CD4-positive, CD25-positive, alpha-beta regulatory T cell (primary cell): ENCODE measurements at places on chromosomes 3 and 15. TPM values are rescaled to one million over a fixed set of nuclear protein-coding genes. Genes with fewer than 3 reads are reported as not detected.

DNA sequence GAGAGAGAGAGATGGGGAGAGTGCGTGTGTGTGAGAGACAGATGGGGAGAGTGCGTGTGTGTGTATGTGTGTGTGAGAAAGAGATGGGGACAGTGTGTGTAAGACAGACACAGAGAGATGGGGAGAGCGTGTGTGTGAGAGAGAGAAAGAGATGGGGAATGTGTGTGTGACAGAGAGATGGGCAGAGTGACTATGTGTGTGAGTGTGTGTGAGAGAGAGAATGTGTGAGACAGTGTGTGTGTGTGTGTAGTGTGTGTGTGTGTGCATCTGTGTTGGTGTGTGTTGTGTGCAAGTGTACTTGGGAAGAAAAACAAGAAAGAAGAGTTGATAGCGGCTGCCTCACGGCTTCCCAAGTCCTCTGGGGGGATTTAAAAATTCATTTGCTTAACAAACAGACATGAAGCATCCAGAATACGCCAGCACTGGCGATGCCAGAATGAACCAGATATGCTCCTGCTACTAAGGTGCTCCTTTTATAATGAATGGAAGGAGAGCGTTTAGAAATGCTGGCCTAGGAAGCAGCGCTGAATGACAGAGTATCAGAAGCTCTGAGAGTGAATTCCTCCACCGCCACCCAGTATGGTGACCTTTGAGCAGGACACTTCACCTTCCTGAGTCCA, 186.1 kb upstream of the TSC22D2 start:
- no peak for DNase-seq

DNA sequence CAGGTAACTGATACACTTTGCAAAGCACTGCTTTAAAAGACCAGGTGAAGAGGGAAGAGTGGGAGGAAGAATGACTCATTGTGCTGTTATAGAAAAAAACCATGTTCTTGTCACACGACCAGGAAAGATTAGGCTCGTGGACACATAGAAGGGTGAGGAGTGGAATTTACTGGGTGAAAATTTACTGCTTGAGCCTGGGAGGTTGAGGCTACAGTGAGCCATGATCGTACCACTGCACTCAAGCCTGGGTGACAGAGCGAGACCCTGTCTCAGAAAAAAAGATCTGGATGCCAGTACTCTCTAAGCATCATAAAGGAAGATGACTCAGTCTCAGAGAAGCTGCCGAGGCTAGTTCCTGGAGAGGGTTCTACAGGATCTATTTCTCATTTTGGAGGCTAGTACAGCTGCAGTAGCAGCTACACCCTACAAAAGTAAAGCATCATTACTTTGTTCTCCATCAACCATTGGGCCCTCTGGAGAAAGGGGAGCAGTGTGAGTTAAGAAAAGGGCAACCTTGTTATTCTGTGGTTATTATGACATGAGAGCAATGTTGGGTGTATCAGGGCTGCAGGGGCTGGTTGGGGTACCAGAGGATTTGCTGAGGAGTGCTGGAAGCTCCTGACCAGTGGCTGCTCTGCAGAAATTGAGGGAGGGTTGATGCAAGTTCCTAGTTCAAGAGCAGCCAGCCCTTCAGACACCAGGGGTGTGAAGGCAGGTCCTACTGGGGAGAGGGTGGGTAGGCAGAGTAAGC, 75.4 kb downstream of the CMTM8 start:
- DNase-seq: no peak

The RLBP1 gene
- not detected for total RNA-seq

- no peak for DNase-seq
Observed at GRCh38 chr15:24394303-24394702, 281.3 kb upstream of the NPAP1 start.

- DNase-seq: no peak
Observed at GRCh38 chr3:60154011-60154410, 1097.2 kb downstream of the FHIT start.

GRCh38 chr3:179373938-179374337, 26.4 kb downstream of the MFN1 start:
- peak; percentile 6 for DNase-seq

The PP2D1 gene
- total RNA-seq: not detected

The CAMK2N2 gene
- 0.37 TPM for total RNA-seq

The P2RY1 gene
- total RNA-seq: 0.57 TPM

- no peak for DNase-seq
Observed at GRCh38 chr15:97688177-97688576, 272.3 kb upstream of the ARRDC4 start.

The CDHR4 gene
- 0.32 TPM for total RNA-seq

GRCh38 chr3:30474371-30474770, 132.0 kb upstream of the TGFBR2 start:
- no peak for DNase-seq

GRCh38 chr3:170002879-170003278, 34.9 kb upstream of the GPR160 start:
- DNase-seq: no peak
